ENCODE measurements at places on chromosomes 3 and 15.

DNA sequence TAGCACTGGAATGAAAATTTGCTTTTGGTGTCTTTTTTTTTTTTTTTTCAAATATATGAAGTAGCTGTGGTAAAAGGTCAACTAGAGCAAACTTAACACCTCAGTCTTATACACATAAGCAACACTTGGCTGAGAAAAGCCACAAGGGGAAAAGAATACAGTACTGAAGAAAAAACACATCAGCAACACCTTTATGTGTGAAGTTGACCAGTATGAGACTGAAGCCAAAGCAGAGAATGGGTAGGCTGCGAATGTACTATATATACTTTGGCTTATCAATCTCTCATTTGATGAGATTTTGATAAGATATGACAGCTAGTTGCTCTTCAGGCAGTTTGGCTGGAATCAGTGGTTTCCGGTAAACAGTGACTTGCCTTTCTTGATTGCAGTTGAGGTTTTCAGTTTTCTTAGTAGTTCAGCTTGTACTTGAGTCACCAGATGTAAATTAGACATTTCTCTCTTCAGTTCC, 22.0 kb upstream of the ZCWPW2 start:
- no peak for DNase-seq

DNA sequence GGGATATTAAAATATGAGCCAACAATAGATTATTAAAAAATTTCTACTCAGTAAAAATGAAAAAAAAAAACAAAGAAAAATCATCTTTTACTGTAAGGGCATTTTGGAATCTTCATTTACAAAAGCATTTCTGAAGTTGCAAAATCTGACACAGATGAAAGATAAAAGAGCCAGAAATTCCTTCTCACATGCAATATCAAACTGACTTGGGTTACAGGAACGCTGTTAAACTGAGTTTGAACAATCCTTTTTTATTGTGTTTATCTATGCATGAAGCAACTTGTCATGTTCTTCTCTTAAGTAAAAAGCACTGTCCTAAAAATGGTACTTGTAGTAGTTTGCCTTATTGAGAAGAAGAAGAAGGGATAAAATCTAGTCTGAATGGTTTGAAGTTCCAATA, 468.5 kb upstream of the KCNMB2 start:
- DNase-seq, result no peak

DNA sequence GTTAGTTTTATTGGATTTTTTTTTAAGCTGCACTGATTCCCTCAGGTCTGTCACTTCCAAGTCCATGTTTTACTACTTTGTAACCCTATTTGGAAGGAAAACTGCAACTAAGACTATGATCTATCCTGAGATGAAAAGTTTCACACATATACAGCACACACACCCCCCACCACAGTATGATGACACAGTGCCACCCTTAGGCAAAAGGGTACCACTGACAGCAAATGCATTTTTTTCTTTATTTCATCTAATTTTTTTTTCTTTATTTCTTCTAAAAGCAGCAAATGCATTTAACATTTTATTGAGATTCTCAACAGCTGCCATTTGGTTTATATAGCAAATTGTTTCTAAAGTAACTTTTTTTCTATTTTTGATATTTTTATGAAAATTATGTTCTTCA, 21.2 kb downstream of the NGRN start:
- no peak for DNase-seq

DNA sequence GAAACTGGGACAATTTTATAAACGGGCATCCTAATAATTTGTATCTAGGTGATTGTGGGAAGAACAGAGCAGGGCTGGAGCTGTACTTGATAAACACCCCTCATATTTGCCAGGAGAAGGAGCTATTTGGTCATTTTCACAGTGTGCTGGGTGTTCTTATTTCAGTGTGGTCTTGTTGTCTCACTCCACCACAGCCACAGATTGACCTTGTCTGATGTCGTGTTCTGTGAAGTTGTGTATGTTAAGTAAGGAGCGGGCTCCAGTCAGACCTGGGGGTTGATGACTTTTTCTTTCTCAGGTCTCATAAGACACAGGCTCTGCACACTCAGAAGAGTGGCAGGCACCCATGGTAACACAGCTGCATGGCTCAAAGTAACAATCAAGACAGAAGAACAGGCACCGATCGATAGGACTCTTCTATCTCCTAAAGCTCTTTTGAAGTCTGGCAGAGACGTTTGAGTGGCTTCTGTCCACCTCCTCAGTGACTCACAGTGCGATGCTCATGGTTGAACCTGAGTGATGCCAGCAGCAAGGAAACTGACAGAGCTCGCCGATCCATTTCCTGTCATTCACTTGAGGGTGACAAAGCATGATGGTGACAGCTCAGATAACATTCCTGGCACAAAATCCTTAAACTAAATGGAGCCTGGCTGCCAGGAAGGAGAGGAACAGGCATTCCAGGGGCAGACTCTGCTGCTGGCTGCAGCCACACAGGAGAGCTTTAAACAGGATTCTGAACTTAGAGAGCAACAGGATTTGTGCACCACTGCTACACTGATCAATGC, 20.8 kb downstream of the DPH3 start:
- no peak for DNase-seq
